ENCODE measurements at places on chromosomes 1 and 21.
A peak's percentile ranks its signal among the peaks of the same experiment; 100 is the strongest.

DNA sequence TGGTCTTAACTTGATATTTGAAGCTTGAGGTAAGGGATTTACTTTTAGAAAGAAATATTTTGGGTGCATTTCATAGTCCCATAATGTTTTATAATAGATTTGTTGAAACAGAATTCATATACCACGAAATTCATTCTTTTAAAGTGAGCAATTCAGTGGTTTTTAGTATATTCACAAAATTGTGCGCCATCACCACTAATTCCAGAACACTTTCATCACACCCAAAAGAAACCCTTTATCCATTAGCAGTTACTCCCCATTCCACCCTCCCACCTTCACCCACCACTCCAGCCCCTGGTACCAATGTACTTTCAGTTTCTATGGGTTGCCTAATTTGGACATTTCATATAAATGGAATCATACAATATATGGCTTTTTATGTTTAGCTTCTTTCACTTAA lies 38.9 kb upstream of the DMRTB1 start:
- DNase-seq, result peak; percentile 56

- DNase-seq, result no peak
Measured at GRCh38 chr1:25140073-25140797, 92.1 kb downstream of the SYF2 start.

- DNase-seq, result no peak
Measured at GRCh38 chr1:44323947-44324346, 31.1 kb downstream of the ERI3 start.

DNA sequence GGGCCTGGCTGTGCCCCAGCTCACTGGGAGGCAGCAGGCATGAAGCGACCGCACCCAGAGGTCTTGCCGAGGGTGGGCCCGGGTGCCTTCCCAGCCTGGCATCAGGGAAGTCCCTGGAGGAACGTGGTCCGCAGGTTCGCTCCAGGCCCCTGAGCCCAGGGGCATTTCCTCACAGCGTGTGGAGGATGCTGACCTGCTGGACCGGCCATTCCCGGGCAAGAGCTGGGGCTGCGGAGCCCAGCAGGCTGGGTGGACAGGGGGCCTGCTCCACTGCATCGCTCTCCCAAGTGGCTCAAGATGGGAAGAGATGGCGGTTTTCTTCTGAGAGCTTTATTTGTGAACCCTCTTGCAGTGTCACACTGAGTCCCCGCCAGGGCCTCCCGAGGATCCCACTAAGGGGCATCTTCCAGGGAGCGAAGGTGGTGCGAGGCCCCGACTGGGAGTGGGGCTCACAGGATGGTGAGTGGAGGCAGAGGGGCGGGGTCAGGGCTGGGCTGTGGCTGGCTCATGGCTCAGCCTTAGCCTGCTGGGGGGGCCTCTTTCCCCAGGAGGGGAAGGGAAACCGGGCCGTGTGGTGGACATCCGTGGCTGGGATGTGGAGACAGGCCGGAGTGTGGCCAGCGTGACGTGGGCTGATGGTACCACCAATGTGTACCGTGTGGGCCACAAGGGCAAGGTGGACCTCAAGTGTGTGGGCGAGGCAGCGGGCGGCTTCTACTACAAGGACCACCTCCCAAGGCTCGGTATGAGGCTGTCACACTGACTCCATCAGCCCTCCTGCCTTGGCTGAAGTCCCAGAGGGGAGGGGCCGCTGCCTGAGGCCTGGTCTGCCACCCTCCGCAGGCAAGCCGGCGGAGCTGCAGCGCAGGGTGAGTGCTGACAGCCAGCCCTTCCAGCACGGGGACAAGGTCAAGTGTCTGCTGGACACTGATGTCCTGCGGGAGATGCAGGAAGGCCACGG lies 7.2 kb upstream of the MMP23B start:
- no peak for DNase-seq

GRCh38 chr1:236063919-236064673 lies 794 bp downstream of the NID1 start:
- DNase-seq, result peak; percentile 81

DNA sequence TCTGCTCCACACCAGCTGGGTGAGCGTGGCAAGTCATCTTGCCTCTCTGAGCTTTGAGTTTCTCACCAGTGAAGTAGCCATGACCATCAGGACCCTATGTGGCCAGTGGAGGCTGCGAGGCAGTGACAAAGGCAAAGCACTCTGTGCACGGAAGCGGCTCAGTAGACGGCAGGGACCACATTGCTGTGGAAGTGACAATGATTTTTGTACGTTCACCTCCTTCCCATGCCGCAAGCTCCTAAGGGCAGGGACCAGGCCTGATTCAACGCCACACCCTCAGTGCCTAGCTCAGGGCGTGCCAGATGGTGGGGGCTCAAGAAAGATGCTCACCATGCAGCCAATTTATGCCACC lies 210.5 kb downstream of the MATN1 start:
- no peak for DNase-seq

DNA sequence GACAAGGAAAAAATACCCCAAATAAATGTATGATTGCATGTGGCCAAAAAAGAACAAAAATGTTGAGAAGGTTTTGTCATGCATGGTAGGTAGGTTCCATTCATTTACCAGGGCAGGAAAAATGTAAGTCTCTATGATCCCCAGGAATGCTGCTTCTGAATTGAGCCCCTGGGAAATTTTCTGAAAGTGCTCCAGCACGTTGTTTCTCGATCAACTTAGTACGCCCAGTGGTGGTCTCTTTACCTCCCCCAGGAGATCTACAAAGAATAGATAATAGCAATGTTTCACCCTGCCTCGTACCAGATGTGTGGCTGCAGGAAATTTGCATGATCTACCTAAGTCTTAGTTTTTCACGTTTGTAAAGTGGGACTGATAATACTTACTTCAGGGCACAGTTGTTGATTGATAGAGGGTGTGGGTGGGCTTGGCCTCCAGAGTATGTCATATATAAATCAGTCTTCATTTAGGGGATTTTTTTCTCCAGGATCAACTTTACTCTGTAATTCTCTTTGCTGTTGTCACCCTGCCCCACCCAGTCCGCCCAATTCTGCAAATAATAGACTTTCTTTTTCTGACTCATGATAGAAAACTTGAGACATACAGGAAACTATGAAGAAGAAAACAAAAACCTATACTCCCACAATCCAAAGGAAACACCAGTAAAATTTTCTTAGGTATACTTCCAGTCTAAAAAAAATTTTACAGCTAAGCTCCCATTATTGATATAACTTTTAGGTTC lies 462.0 kb upstream of the RUNX1 start:
- DNase-seq, result peak; percentile 27

- no peak for DNase-seq
Measured at GRCh38 chr1:188043536-188044245, 1214.9 kb downstream of the PLA2G4A start.

- no peak for DNase-seq
Measured at GRCh38 chr21:45632637-45633251, 10.8 kb upstream of the PCBP3 start.

DNA sequence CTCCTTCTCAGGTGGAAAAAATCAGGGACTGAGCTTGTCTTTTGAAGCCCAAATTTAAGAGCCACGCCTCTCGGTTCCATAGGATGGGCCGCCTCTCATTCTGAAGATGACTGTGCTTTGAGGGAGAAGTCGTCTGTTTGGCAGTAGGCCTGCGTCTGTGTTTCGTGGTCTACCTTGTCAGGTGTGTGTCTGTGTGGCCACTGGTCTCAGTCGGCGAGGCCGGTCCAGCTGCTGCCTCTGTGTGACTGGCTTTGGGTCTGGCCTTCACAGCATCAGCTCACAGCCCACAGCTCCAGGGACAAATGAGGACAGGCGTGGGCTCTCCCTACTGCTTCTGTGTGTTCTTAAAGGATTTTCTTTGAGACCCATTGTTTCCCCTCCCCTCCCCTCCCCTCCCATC lies 50.3 kb downstream of the B3GALT5 start:
- DNase-seq, result no peak

GRCh38 chr1:4730078-4730477 lies 75.7 kb downstream of the AJAP1 start:
- no peak for DNase-seq

DNA sequence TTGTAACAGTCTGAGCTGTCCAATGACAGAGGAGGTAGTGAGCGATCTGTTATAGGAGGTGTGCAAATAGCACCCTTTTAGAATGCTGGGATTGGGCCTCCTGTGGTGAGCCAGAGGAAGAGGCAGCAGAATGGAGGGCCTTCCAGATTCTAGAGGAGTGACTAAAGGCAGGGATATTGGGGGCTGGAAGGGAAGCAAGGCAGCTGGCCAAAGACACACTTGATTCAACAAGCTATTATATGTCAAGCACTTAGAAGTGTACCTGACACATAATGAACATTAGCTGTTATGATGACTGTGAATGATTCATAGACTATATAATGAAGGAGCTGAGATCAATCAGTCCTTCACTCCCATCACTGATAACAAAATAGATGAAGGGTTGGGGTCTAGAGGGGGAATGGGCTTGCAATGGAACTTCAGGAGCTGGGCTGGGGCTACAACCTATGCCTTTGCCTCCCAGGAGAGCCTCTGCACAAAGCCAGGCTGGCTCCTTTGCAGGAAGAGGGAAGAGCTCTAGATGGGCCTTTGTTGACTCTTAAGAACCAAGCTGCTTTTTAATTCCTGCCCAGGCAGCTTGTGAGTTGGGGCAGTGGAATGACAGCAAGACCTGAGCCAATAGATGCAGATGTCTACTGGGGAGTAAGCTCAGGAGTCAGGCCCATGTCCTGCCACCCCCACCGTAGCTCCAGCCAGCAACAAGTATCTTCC lies 2.3 kb upstream of the MKNK1 start:
- no peak for DNase-seq

- DNase-seq, result no peak
Measured at GRCh38 chr21:18411565-18411964, 8.0 kb upstream of the TMPRSS15 start.

DNA sequence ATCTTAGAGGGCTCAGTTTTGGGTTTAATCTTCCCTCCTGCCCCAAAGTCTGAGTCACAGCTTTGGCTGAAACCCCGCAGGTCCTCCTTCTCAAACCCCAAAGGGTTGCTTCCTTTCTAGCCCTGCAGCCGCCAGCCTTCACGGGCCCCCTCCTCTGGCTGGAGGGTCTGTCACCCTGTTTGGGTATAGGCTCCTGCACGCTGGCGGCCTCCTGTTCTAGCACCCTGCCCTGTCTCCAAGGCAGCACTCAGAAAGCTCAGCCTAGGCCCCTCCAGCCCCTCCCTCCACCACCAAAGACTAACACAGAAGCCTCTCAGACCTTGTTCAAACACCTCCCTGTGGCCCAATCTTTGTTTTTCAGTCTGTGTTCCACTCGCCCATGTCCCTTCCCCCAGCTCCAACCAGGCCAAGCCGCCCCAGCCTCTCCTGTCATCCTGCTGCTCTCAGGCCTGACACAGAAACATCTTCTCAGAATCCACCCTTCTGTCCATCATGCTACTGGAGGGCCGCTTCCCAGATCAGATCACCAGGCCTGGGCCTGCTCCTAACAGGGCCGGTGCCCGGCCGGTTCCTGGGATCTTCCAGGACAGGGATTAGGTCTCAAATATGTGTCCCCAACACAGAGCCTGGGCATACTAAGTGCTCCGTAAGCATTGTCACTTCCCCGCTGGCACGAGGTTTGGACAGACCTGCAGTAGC lies 35.6 kb downstream of the HTR6 start:
- no peak for DNase-seq

GRCh38 chr1:32924881-32925344 lies 23.7 kb upstream of the TMEM54 start:
- DNase-seq, result no peak

GRCh38 chr21:18387994-18388393 lies 15.6 kb downstream of the TMPRSS15 start:
- peak; percentile 3 for DNase-seq

DNA sequence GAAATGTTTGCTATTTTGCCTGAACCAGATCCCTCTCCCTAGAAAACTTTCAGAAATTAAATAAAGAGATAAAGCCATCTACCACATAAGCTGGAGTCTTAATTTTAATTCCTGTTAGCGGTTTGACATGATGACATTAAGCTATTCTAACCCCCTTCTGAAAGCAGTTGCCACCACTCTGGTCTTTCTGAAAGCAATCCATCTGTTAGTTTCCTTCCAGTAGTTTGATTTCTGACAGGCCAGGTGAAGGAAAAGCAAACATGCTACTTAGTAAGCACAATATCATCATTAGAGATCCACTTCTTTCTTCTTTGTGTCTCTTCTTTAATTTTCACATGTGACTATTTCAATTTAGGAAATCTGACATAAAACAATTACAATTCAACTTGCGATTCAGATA lies 39.9 kb downstream of the RGL1 start:
- DNase-seq, result no peak

DNA sequence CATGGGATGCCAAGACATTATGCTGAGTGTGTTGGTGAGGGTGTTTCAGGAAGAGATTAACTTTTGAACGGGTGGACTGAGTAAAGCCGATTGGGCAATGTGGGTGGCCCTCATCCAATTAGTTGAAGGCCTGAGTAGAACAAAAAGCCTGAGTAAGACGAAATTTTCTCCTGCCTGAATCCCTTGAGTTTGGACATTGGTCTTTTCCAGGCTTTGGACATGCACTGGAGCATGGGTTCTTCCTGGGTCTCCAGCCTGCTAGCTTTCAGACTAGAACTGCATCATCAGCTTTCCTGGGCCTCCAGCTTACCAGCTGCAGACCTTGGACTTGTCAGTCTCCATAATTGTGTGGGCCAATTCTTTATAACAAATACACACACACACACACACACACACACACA lies 63.6 kb downstream of the NIBAN1 start:
- peak; percentile 34 for DNase-seq

DNA sequence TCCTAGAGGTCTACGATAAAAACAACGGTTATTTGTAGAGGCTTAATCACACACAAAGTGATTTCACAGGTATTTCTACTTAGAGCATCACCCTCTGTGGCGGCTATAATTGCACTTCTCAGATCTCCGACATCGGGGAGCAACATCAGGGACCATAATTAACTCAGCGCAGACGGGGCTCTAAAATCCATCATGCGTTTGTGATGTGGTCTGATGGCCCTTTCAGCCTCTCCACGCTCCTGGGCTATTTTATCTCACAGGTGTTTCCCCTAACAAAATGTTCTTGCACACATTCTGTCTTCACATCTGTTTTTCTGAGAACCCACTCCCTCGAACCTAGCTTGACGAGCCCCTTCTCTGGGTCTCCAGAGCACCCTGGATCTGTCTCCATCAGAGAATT lies 146.3 kb upstream of the DUSP10 start:
- DNase-seq, result no peak

DNA sequence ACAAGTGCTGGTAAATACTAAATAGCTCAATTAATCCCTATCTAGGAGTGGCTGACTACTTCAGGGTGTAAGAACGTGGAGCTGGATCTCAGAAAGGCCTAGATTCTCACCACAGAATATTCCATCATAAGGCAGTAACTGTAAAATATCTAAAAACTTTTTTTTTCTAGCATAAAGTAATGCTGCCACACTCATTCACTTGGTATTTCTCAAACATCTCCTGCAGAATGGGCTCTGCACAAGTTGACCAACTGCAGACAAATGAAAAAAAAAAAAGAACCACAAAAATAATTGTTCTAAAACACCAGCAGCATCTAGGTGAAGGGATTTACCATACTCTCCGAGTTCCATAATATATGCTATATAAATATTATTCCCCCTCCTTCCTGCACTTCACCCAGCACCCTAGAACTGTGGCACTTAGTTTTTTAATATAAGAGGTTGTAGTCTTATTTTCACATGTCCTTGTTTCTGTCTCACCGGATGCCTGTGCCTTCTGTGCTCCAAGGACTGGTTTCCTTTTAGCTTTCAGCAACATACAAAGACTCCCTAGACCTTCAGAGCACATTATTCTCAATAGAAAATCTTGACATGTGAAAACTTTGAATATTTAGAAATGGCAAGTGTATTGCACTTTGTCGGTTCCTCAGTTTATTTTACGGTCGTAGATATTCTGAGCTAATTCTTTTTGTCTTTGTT lies 8.9 kb downstream of the VSIG8 start:
- peak; percentile 58 for DNase-seq

- DNase-seq, result no peak
Measured at GRCh38 chr1:207430602-207431001, 23.5 kb upstream of the CR2 start.

GRCh38 chr1:58441699-58442098 lies 104.8 kb downstream of the OMA1 start:
- peak; percentile 46 for DNase-seq
